Stimulated activated CD4-positive, alpha-beta T cell treated with anti-CD3 and anti-CD28 coated beads, Interleukin-4, amount 100 ng/mL, for 4 hours (primary cell): ENCODE measurements at places on chromosomes 3 and 15.

GRCh38 chr3:38648024-38648658, 1.3 kb downstream of the SCN5A start:
- DNase-seq, result no peak

GRCh38 chr3:53630547-53630946, 136.1 kb downstream of the CACNA1D start:
- no peak for DNase-seq

DNA sequence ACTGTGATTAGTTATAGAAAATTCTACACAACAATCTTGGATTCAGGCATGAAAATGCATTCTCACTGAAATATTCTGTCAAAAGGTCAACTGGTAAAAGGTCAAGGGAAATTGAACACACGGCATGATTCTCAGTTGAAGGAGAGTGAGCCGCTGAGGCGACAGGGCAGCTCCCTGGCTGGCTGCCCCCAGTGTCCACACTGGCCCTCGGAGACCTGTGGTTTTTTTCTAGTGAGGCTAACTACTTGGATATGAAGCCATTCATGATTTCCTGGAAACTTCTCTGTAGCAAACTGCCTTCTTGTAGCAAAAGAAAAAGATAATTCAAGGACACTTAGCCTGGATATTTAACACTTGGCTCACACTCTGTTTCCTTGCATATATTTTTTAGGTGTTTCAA, 37.2 kb downstream of the AADACL2 start:
- DNase-seq, result no peak

GRCh38 chr15:38683382-38684242, 119.0 kb upstream of the RASGRP1 start:
- DNase-seq, result peak; percentile 58

DNA sequence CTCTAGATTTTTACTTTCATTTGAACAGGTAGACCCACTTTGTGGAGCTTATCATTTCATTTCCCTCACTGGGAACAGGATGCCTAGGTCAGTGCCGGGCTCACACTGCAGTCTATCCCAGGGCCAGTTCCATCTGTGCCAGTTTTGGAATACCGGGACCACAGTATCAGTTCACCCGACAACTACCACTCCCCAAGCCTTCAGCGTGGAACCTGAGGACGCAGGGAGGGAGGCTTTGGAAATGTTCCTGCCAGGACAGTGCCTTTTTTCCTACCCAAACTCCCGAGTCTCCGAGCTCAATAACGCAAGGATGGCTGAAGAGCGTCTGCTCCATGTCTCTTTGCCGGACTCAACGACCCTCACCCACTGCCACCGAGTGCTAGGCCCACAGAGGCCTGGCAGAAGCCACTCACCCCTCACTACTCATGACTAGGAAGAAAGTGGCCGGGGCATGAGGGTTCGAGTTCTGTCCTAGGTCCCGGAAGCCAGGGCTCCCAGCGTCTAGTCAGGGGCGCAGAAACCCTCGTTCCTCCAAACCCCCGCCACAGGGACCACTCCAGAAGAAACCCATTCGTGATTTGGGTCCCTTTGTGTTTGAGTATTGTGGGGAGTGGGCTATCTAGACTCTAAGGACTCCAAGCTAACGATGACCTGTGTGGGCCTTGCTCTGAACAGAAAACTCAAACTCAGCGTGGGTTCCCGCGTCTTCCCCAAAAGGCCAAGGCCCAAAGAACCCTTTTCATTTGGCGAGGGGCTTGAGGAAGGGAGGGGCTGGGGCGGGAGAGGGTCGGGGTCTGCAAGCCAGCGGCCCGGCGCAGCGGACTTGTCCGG, 11.4 kb downstream of the ZIC1 start:
- no peak for DNase-seq
